ENCODE measurements at places on chromosomes 13 and 19.
A peak's percentile ranks its signal among the peaks of the same experiment; 100 is the strongest.

- DNase-seq = no peak
Observed at GRCh38 chr13:110863685-110864084, 51.2 kb downstream of the ANKRD10 start.

DNA sequence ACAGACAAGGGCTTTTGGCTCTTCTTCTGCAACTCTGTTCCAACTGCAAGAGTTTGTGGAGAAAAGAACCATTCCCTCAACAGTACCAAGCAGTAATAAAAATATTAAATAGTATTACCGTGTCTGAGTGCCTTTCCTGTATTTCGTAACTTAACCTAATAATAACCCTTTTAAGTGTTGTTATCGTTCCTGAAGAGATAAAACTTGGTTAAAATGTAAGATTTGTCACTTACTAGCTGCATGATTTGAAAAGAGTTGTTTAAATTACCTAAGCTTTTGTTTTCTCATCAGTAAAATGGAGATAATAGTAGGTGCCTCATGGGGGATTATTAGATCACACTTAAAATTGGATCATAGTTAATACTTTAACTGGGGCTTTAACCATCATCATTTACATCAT is 447.2 kb downstream of the GPC5 start:
- DNase-seq = no peak

DNA sequence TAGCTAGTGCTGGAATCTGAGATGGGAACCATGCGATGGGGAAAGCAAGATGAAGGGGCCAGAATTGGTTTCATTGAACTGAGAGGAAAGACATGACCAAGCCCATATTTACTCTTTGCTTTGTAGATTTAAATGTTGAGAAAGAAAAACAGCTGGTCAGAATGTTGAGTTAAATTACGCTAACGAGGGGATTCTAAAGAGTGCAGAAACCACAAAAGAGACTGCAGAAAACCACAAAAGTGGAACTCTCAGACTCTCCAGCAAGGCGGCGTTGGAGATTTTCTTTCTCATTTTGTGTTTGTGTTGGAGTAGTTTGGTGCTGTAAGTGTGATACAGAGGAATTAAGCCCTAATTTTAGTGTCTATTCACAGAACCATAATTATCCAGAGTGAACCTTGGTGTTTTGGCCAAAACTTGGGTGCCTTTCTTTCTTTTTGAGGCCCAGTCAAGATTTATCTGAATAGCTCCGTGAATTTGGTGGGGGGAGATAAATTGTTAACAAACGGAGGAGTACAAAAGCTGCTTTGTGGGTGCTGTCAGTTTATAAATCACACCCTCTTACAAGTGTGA is 26.3 kb downstream of the SAE1 start:
- peak; percentile 47 for DNase-seq

GRCh38 chr13:97015661-97016350 is 21.5 kb upstream of the OXGR1 start:
- no peak for DNase-seq

DNA sequence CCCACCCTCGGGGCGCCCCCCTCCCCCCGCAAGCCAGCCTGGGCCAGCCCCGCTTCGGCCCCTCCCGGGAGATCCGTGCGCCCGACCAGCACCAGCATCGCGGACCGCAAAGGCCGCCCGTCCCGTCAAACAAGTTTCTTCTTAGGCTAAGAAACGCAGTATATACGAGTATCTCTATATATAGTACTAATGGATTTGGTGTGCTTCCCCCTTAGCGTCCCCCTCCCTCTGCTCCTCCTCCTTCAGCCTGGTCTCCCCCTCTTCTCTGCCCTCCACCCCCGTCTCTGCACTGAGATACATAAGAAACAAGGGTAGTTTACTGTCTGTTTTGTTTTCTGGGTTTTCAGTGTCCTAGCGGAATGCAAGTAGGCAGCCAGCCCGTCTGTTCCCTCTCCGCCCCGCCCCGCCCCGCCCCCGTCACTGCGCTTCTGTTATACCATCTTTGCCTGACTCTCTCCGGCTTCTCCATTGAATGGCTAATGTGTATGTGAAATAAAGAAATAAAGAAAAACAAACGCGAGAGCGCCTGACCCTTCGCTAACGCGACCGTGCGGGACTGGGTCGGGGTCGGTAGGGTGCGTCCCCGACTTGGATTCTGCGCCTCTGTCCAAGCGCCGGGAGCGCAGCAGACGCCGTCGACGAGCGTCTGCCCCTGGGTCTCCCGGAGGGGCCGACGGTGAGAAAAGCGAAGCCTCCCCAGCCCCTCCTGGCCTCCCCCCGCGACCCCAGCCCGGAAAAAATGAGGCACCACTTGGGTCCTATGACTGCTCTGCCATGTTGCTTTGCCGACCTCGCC is 4.2 kb downstream of the LYL1 start:
- DNase-seq = peak; percentile 78

DNA sequence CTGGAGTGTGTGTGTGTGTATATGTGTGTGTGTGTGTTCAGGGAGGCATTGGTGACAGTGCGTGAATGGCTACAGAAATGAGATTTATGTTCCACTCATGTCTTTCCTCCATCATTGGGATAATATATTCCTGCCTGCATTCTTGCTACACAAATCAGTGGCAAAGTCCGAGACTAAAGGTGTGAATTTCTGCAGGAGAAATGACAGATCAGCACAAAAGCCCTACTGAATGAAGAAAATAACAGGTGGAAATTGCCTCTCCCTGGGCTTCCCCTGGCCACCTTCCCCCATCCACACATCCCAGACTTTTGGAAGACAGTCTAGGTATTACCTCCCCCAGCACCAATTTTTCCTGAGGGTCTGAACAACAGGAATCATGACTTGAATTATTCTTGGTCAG is 10.1 kb downstream of the SIGLEC6 start:
- no peak for DNase-seq

- no peak for DNase-seq
Observed at GRCh38 chr19:49186108-49186507, 28.5 kb downstream of the TRPM4 start.

GRCh38 chr13:75764251-75764925 is 128.3 kb downstream of the LMO7 start:
- no peak for DNase-seq

DNA sequence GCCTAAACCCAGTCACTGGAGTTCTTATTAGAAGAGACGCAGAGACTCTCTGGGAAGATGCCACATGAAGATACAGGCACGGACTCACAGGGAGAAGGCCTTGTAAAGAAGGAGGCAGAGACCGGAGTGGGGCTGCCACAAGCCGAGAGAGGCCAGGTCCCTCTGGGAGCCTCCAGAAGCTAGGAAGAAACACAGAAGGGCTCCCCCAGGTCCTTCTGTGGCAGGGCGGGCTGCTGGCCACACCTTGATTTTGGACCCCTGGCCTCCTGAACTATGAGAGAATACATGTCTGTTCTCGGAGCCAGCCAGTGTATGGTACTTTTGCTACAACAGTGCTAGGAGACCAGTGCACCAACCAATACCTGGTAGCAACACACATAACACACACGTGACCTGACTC is 140.1 kb upstream of the SPACA7 start:
- no peak for DNase-seq

- no peak for DNase-seq
Observed at GRCh38 chr13:59348617-59349016, 815.1 kb downstream of the DIAPH3 start.

DNA sequence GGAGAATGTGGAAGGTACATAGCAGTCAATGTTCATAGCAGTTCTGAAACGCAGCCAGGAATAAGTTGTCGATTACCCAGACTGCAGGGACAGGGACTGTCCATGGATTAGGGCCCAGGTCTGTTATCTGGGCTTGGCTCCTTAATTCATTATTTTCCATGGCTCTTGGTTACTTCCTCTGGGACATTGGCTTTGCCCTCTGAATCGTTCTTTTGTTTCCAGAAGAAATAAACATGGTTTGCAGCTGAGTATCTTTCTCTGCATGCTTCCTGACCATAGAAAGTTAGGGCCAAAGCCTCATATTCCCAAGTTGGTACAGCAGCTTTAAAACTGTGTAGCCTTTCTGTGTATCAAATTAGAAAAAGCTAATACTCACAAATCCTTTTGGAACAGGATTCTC is 121.7 kb upstream of the MAB21L1 start:
- no peak for DNase-seq

GRCh38 chr19:58518256-58519086 is 1.1 kb downstream of the ZBTB45 start:
- no peak for DNase-seq

DNA sequence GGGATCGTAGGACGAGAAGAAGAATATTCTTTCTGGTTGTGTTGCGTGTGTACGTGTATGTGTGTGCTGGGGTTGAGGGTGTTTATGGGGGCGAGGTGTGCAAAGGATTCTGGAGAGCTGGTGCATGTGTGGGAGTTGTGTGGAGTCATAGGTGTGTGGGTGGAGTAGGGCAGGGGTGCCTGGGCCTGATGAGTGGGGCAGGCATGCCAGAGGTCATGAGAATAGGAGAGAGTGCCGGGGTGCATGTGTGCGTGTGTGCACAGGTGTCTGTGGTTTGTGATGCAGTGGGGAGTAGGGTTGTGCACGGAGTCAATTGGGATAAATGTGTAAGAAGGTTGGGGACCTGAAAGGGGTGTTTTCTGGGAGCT is 649 bp downstream of the TMEM91 start:
- no peak for DNase-seq

DNA sequence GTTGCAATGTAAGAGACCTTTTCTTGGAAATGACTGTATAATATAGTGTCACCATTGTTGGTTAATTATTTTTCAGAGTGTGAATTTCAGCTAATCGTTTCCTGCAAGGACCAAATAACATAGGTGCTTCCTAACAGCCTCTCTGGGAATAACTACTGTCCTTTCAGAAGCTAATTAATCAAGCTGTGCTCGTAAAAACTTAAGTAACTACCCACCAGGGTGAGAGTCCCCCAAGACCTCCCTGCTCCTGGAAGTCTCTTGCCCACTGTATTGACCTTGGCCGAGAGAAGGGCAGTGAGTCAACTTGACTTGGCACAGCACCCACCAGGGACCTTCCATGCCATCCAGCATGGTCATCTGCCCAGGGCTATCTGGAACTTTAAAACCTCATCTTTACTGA is 50.3 kb downstream of the UQCRFS1 start:
- DNase-seq = no peak

DNA sequence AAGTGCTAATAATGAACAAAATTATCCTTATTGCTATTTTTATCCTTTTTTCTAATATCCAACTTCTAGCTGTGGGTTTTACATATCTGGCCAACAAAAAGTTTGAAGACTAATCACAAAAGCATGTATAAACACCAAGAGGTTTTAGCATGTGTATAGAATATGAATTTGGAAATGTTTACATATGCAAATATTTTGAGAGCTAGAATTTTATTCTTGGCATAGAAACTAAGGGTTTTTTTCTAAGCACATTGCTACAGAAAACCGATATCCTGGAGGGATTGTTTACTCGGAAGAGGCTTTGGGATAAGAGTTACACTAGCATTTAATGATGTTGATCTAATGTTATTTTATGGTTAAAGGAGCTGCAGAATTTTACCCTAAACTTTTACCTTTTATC is 392.1 kb downstream of the EFNB2 start:
- DNase-seq = peak; percentile 51

- DNase-seq = no peak
Observed at GRCh38 chr19:35240327-35240726, 8.5 kb upstream of the LSR start.

GRCh38 chr13:97117388-97117910 is 104.7 kb upstream of the MBNL2 start:
- DNase-seq = no peak

DNA sequence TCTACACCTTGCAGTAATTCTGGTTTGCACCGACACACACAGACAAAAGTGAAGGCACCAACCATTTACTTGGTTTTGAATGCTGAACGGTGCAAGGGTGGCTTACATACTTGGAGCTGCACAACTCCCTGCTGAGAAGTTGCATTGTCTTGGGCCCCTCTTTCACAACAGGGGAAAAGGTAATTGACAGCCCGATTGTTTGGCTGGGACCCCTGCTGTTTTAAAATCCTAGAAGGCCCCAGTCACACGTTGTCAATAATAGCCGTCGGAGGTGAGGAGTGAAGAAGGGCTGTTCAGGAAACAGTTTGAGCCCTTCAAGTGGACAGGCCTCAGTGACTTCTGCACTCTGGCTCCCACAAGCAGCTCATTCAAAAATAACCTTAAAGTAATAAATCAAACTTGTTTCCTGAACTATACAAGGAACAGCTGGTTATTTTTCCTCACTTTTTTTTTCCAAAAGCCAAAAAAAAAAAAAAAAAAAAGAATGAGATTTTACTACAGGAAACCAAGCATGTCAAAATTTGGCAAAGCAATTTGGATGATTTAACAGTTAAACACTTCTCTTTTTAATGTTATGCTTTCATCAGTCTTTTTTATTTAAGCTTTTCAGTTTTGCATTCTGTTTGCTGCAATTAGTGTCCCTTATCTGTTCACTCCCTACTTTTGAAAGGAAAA is 19.0 kb upstream of the SPRY2 start:
- peak; percentile 11 for DNase-seq

GRCh38 chr19:1049800-1050199 is 9.9 kb downstream of the ABCA7 start:
- DNase-seq = no peak

- peak; percentile 49 for DNase-seq
Observed at GRCh38 chr19:48480558-48481500, 11.7 kb downstream of the CYTH2 start.

- no peak for DNase-seq
Observed at GRCh38 chr13:40275155-40275554, 391.3 kb downstream of the FOXO1 start.

DNA sequence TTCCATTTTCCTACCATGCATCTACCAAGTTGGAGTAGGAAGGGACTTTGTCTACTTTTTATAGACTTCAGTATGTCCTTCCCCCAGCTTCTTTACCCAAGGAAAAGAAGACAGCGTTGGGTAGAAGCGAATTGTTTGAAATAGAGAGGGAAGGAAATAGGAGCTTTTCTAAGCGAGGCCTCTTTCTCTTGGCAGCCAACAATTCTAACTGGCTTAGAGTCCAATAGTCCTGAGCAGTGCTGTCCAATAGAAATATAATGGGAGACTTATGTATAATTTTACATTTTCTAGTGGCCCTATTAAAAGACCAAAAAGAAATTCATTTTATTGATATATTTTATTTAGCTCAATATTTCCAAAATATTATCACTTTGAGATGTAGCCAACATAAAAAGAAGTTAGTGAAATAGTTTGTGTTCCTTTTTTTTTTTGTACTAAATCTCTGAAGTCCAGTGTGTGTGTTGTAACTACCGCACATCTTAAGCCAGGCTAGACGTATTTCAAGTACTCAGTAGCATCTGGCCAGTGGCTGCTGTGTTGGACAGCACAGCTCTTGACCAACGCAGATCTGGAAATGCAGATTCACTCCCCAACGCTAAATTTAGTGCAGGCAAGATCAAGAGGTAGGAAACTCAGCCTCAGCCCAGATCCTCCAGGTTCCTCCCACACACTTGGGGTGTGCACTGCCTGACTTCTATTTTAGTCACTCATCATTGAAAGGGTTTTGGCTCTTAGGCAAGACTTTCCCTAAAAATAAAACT is 179.2 kb downstream of the SHISA2 start:
- DNase-seq = no peak
